ENCODE measurements at places on chromosomes 1 and 21.

GRCh38 chr1:24704411-24705259 is 40.6 kb upstream of the CLIC4 start:
- DNase-seq: peak; percentile 63

- no peak for DNase-seq
Observed at GRCh38 chr1:68287241-68287640, 54.9 kb upstream of the WLS start.

GRCh38 chr1:6672558-6672957 is 29.1 kb downstream of the DNAJC11 start:
- no peak for DNase-seq

DNA sequence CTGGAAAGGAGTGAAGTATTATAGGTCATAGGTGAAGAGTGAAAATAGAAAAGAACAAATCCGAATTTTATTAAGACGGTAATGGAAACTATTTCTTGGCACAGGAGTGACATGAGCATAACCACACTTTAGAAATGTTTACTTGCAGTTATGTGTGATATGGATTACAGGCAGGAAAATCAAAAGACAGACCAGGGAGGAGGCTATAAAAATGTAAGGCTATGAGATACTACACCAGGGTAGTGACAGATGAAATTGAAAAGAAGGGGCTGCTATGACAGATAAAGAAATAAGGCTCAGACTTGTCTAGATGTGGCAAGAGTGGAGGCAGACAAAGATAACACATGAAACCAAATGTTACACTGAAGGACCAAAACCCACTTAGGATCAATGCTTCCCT is 31.7 kb downstream of the GPATCH2 start:
- no peak for DNase-seq

- DNase-seq: no peak
Observed at GRCh38 chr1:157000686-157001085, 44.9 kb downstream of the ARHGEF11 start.

GRCh38 chr1:175471039-175471800 is 272.2 kb downstream of the TNR start:
- DNase-seq: peak; percentile 15

DNA sequence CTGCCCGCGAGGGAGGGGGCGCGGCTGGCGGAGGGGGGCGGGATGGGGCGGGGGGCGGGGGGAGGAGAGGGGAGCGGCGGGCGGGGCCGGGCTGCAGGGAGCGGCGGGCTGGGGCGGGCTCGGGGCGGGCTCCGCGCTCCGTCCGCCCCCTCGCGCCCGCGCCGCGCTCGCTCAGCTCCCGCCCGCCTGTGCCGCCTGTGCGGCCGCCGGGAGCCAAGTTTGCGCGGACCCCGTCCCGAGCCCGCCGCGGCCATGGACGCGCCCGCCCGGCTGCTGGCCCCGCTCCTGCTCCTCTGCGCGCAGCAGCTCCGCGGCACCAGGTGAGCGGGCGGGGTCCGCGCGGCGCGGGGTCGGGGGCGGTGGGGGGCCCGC is at the start of gene GABRD:
Gene GABRD, plus strand, starts transcription at position 174 of the 372 bp plus-strand sequence. Its CDS starts 79 bp downstream, at position 253.
- no peak for DNase-seq

DNA sequence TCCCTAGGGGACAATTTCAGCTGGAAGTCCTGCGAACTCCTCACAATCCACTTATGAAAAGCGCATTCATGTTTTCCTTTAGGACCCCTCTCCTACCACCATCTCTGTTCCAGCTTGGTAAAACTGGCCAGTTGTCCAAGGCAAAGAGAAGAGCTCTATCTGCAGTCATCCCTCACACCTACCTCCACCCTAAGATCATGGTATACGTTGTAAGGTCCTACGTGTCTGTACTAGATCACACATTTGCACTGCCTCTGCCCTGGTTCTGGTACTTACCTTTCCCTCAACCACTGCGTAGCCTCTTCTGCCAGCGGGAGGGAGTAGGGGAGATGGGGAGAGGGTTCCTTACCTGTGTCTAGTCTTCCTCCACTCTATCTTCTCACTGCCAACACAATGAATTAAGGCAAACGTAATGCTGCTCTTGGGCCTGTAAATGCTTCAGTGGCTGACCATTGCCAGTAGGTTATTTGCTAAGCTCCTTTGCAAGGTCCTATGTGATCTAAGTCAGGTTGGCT is 739 bp upstream of the NUP133 start:
- no peak for DNase-seq

DNA sequence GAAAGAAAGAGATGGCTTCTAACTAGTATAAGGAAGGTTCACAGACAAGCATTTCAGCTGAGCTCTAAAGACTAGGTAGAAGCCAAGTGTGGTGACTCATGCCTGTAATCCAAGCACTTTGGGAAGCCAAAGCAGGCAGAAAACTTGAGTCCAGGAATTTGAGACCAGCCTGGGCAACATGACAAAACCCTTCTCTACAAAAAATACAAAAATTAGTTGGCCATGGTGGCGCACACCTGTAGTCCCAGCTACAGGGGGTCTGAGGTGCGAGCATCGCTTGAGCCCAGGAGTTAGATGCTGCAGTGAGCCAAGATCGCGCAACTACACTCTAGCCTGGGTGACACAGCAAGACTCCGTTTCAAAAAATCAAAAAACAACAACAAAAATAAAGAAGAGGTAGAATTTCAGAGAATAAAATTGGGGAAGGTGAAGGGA is 27.8 kb downstream of the FBXO42 start:
- peak; percentile 75 for DNase-seq

GRCh38 chr1:225813214-225813964 is 3.5 kb downstream of the EPHX1 start:
- DNase-seq: no peak

DNA sequence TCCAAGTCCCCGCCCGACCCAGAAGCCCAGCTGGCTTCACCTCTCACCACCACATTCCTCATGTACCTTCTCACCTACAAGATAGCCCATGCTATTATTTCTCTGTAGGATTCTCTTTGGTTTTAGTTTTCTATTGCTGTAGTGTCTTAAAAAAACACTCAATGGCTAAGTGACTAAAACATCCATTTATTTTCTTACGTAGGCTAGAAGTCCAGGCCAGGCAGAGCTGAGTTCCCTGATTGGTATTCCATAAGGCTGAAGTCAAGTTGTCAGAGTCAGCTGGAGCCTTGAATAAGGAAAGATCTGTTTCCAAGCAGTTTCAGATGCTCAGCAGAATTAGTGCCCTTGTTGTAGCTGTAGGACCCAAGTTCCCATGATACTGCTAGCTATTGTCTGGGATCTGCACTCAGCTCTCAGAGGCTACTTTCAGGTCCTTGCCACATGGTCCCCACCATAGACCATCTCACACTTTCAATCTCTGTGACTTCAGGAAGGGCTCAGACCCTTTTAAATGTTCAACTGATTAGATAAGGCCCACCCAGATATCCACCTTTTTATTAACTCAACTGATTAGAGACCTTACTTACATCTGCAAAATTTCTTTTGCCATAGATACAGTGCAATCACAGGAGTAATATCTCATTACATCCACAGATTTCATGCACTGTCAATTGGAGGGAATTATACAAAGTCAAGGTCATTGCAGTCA is 371.0 kb downstream of the TGFB2 start:
- DNase-seq: no peak

DNA sequence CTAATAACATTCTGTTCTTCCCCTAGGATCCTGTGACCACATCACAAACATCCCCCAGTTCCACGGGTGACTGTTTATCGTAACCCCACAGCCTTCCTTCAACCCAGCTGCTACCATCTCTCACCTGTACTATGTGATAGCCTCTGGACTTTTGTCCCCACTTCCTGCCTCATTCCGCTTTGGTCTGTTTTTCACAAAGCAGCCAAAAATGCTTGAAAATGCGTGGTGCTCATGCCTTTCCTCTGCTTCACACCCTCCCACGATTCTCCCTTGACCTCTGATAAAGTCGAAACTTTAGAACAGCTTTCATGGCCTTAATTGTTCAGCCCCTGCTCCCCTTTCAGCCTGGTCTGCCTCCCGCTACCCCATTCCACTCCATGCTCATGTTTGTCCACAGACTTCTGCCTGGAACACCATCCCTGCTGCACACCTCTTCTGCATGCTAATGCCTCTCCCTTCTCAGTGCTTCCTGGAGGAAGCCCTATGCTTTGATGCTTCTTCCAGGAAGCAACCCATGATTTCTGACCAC is 165.6 kb downstream of the PLPP3 start:
- DNase-seq: no peak

DNA sequence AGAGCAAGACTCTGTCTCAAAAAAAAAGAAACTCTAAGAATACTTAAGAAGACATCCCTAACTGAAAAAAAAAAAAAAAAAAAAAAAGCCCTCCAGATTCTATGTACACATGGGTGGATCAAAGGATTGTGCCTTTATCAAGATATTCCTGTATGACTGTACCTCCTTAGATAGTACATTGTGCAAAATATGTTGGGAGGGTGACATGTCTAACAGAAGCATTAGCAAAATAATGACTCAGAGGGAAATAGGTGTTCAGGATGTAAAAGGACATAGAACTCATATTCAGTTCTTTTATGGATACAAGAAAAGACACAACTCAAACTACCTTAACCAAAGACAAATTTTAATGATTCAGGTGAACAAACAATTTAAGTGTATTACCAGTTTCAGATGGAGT is 269.8 kb upstream of the KAZN start:
- DNase-seq: no peak

DNA sequence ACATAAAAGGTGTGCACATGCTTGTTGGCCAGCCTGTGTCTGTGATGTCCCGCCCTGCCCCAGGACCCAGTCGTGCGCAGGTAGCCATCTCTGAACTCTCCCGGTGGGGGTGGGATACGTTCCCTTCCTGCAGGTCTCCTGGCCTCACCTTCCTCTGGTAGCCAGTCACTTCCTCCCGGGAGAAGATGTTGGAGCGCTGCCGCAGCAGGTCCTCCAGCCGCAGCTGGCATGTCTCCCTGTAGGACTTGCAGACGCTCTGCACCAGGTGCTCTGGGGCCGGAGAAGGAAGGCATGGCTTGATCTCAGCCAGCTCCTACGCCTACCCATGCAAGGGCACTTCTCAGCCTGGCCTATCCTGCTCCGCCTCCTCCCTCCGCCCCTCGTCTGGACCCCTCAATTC is 9.2 kb upstream of the LINGO4 start:
- DNase-seq: no peak

- DNase-seq: no peak
Observed at GRCh38 chr21:36684957-36685714, 13.8 kb upstream of the SIM2 start.

- DNase-seq: peak; percentile 95
Observed at GRCh38 chr1:116066868-116067565, 44.2 kb upstream of the MAB21L3 start.

GRCh38 chr1:228883535-228883934 is 148.3 kb downstream of the RHOU start:
- no peak for DNase-seq

GRCh38 chr1:183554577-183554976 is 35.7 kb downstream of the NCF2 start:
- no peak for DNase-seq

DNA sequence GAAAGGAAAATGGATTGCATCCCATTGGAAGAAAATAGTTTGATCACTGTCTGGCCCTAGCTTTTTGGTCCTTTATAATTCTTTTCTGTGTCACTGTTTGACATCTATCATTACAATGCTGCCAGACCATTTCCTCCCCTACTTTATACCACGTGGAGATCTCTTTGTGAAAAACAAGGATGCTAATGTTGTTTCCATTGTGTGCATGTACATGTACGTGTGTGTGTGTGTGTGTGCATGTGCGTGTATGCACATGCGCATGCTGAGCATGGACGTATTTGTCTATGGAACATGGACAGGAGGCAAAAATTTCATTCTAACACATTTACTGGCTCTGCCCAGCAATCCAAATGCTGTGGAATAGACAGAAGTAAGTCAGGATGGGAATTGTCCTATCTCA is 153.1 kb upstream of the PLXNA2 start:
- DNase-seq: no peak

- no peak for DNase-seq
Observed at GRCh38 chr1:3436451-3436850, 18.0 kb upstream of the ARHGEF16 start.

DNA sequence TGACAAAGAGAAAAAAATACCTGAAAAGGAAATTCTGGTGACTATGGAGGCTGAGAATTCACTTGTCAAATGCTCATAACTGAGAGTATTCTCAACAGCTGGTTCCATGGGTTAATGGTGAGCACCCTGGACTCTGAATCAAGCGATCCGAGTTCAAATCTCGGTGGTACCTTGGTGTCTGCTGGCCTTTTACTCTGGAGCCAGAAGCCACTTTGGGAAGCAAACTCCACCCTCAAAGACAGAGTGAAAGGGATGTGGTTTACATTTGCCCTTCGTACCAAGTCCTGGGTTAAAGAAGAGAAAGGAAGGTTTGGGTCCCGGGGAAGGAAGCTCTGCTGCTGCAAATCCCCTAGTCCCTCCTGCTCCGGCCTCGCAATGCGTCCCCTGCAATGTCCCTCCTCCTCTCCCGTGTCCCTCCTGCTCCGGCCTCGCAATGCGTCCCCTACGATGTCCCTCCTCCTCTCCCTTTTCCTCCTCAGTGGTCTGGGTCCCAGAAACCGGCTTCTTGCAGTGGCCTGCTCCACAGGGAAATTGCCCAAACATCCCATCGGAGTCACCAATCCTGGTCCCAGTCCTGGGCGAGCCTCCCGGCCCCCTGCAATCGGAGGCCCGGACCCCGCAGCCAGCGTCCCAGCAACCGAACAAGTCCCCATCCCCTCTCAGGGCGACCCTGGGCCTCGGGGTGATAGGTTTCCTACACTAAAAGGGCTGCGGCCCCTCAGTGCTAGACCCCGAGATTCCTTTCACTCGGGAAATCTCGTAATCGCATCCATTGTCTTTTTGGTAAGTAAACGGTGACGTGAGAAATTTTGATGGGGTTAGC is 129.4 kb downstream of the PPIAL4G start:
- DNase-seq: peak; percentile 75

- DNase-seq: peak; percentile 43
Observed at GRCh38 chr1:97066860-97067259, 345.3 kb downstream of the PTBP2 start.

GRCh38 chr1:105785021-105785420 is 1271.5 kb upstream of the PRMT6 start:
- DNase-seq: no peak

DNA sequence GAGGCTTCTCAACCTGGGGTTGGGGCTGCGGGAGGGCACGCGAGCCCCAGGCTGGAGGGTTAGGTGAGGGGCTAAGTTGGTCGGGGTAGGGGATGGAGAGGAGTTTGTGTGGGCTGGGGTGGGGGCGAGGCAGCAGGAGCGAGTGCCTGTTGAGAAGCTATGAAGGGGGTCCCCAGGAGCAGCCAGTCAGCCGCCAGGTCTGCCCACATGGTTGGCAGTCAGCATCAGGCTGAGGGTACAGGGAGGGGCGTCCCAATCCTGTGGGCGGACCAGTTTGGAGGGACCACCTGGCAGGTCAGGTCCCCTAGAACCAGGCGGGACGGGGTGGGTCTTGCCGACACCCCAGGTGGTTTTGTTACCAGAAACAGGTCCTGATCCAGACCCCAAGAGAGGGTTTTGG is 400 bp upstream of the TRIM17 start:
- no peak for DNase-seq

- DNase-seq: no peak
Observed at GRCh38 chr1:181416268-181416860, 67.0 kb upstream of the CACNA1E start.

DNA sequence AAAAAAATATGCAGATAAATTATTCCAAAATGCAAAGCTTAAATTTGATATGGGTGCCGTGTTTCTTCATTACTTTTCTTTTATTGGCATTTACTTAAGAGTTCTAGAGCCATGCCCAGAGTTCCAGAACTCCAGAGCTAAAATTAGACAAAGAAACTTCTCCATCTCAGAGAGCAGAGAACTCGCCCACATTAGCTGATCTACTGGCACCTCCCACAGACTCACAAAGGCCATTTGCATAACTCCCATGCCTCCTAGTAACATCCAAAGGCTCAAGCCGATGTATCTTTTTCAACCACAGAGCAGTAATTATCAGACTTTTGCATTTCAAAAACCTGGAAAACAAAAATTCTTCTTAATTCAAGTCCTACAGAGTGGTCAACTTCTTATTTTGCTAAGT is 323.8 kb upstream of the ST6GALNAC5 start:
- DNase-seq: no peak
